ENCODE measurements at places on chromosomes 6 and 20.

GRCh38 chr20:17967521-17968365, 851 bp downstream of the SNX5 start:
- DNase-seq, result peak; percentile 32

GRCh38 chr20:24980291-24981053, 12.1 kb downstream of the APMAP start:
- DNase-seq, result no peak

- DNase-seq, result peak; percentile 45
Measured at GRCh38 chr6:150766201-150766997, 99.1 kb upstream of the MTHFD1L start.

DNA sequence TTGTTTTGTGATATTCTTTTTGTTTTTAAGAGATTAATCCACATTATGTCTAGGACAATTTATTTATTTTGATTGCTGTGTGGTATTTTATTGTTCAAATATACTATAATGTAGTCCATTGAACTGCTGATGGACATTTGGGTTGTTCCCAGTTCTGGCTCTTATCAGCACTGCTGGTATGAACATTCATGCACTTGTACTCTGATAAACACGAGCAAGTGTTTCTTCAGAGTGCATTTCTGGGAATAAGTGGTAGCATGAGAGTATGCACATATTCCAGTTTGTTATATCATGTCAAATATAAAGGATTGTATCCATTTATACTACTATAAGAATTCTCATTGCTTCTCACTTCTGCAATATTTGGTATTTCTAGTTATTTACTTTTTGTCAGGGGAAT, 7.1 kb downstream of the CALHM6 start:
- DNase-seq, result no peak

GRCh38 chr20:50053362-50054230, 59.4 kb downstream of the UBE2V1 start:
- DNase-seq, result no peak

DNA sequence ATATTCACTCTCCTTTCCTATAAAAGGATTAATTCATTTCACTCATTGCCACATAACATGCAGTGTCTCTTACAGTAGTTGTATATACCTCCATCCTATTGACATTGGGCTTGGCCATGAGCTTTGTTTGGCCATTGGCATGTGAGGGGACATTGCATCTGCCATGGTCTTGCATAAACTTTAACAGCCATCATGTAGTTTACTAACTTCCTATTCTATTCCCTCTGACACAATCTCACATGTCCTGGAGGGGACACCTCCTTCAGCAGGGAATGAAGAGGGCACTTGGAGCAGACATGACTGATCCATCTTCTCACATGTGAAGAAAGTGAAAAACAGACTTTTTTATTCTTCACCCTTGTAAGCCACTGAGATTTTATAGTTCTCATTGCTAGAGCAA, 115.5 kb upstream of the MARCKS start:
- no peak for DNase-seq

GRCh38 chr6:14966906-14967711, 278.8 kb upstream of the JARID2 start:
- DNase-seq, result no peak

DNA sequence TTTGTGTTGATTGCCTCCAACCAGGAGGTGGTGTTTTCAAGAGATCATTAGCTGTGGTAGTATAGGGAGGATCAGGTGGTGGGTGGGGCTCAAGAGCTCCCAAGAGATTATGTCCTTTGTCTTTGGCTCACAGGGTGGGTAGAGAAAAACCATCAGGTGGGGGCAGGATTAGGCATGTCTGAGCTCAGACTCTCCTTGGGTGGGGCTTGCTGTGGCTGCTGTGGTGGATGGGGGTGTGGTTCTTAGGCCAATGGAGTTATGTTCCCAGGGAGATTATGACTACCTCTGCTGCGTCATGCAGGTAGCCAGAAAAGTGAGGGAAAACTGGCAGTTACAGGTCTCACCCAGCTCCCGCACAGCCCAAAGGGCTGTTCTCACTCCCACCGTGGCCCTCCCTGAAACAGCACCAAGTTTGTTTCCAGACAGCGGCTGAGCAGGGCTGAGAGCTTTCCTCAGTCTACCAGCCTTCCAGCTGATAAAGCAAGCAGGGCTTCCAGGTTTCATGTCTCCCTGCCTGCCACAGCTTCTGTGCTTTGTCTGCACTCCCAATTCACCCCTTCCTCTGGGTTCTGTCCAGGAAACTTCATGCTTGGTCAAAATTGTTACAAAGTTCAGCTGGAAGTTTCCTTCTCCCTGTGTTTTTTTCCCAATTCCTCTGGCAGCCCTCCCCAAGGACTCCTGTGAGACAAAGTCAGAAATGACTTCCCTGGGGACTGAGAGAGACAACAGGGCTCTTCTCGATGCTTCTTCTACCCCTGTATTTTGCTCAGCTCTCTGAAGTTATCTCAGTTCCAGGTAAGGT, 481.1 kb upstream of the MAN1A1 start:
- no peak for DNase-seq

- no peak for DNase-seq
Measured at GRCh38 chr6:38175786-38176185, 356.3 kb downstream of the ZFAND3 start.

- no peak for DNase-seq
Measured at GRCh38 chr6:11983306-11983705, 28.8 kb upstream of the HIVEP1 start.

DNA sequence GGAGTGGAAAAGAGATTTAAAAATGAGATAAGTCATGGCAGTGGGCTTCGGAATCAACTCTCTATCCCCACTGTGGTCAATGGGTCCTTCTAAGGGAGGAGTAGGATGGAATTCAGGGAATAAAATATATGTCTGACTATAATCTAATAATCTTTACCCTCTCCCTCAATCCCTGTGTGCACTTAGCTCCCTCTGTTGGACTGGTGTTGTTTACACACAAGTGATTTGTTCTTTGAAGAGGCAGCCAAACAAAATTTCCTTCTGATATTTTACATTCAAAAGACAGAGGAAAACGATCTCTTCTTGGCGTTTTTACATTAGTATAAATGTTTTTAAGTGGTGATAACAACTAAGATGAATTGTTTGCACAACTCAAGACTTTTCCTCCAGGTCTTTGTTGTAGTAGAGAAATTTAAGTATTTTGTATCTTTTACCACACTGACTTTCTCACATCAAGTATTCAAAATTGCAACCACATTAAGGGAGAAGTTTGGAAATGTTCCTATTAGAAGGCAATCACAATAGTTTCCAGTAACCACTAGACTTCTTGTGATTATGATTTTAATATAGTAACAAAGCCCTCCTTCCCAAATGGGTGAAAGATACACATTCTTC, 317.8 kb downstream of the CENPW start:
- no peak for DNase-seq

DNA sequence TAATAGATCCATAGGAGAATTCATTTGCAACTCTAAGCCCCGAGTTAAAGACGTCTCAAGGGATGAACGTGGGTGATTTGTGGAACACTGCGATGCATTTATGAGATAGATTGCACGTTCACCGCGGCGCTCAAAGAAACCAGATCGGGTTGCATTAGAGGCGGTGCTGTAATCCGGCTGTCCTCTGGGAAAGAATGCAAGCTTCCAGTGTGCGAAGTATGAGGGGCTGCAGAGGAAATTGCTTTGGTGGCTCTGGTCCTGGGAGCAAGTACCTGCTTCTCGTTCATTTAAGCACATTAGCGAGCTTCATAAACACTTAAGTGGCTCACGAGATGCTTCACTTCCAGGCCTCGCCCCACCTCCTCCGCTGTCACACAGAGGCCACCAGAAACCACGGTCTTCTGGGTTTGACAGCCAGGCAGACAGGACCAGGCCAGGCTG, 182.3 kb downstream of the CDH4 start:
- no peak for DNase-seq

DNA sequence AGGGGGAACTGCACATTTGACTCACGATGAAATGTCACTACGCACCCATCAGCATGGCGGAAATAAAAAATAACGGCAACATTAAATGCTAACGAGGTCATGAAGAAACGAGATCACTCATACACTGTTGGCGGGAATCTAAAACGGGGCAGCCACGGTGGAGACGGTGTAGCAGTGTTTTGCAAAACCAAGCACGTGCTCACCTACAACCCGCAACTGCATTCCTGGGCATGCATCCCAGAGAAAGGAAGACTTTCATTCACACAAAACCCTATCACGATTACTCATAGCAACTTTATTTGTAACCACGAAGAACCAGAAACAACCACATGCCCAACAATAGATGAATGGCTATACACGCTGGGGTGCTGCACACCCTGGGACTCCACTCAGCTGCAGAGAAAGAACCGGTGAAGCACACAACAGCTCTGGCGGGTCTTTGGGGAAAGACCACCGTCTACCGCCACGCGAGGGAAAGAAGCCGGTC, 77.0 kb downstream of the YTHDF1 start:
- DNase-seq, result no peak

DNA sequence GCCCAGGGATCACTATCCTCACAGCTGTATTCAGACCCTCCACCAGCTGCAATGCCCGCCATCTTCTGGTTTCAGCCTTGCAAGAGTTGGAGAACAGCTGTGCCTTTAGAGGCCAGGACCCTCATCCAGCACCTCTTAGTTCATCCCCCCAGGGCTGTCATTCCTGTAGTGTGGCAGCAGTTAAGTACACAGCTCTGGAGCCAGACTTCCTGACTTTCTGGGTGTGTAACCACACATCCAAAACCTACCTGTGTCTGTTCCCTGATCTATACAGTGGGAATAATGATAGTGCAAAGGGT, 452 bp upstream of the TREM2 start:
- DNase-seq, result no peak

DNA sequence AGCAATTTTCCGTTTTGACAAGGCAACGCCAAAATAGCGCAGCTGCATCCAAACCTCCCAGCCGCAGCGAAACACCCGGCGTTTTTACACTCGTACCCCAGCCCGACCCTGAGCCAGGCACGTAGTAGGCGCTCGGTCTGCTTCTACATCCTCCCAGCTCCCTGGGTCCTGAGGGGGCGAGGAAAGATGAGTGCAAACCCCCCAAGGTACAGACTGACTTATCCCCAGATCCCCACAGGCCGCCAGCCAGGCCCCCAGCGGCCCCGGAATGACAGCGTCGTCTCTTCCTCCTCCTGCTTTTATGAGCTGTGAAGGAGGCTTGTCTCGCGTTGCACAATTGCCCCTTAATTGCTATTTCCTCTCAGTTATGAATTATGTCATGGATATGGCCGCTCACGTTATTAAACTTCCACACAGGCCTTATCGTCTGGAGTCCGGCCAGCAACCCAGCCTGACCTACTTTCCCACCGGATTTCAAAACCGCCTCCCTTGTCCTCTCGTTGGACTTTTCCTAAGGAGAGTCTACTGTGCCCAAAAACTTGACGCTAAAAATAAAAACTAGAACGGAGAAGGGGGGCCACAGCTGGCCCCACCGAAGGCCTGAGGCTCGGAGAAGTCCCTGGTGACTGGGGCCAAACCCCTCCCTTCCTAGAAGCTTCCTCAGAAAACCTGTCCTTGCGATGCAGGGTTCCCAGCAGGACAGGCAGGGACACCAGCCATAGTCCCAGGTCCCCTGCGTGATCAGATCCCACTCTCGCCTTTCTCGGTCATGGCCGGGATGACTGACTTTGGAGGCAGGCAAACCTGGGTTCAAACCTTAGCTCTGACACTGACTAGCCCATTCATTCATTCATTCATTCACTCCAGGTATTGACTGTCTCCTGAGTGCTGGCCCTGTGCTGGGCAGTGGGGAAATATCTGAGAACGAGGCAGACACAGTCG, 130.9 kb upstream of the PTPN1 start:
- peak; percentile 69 for DNase-seq

- no peak for DNase-seq
Measured at GRCh38 chr6:134161041-134161440, 108.6 kb upstream of the SLC2A12 start.

- no peak for DNase-seq
Measured at GRCh38 chr6:3321042-3321441, 62.3 kb downstream of the PSMG4 start.

Measured in muscle of arm (tissue), 14 donors.